Mesothelial cell of epicardium (in vitro differentiated cells): ENCODE measurements at places on chromosomes 1 and 21. TPM values are rescaled to one million over a fixed set of nuclear protein-coding genes. Genes with fewer than 3 reads are reported as not detected.

- peaks cover 11% of the 10 kb centered on the region for H3K36me3 ChIP-seq
- H3K27me3 ChIP-seq, result peaks cover 7% of the 10 kb centered on the region
- no peak overlapping the region for H3K4me3 ChIP-seq
- peaks cover 20% of the 10 kb centered on the region for H3K4me1 ChIP-seq
- no peak overlapping the region for H3K27ac ChIP-seq
Measured at GRCh38 chr21:45026826-45027225, 47.6 kb upstream of the ADARB1 start.

Gene SLFNL1
- 1.2 to 1.4 TPM (median 1.3 TPM) in 3 replicates for total RNA-seq

GRCh38 chr1:79501153-79501552 is 494.6 kb upstream of the ADGRL4 start:
- H3K27ac ChIP-seq, result no peak overlapping the region
- no peak for DNase-seq
- H3K4me1 ChIP-seq, result peaks cover 26% of the 10 kb centered on the region
- no peaks in the 10 kb centered on the region for H3K36me3 ChIP-seq

- H3K36me3 ChIP-seq, result no peaks in the 10 kb centered on the region
- no peak overlapping the region for H3K27ac ChIP-seq
- H3K27me3 ChIP-seq, result no peaks in the 10 kb centered on the region
- DNase-seq, result no peak
- no peak overlapping the region for H3K4me3 ChIP-seq
- H3K4me1 ChIP-seq, result no peaks in the 10 kb centered on the region
Measured at GRCh38 chr1:57530206-57530910, 106.5 kb upstream of the DAB1 start.

Gene PLEKHN1
- 33.6 to 36.0 TPM (median 34.4 TPM) in 3 replicates for total RNA-seq

- H3K4me1 ChIP-seq, result no peaks in the 10 kb centered on the region
- no peaks in the 10 kb centered on the region for H3K27me3 ChIP-seq
- H3K4me3 ChIP-seq, result no peak overlapping the region
Measured at GRCh38 chr1:53285969-53286760, 41.7 kb downstream of the LRP8 start.

DNA sequence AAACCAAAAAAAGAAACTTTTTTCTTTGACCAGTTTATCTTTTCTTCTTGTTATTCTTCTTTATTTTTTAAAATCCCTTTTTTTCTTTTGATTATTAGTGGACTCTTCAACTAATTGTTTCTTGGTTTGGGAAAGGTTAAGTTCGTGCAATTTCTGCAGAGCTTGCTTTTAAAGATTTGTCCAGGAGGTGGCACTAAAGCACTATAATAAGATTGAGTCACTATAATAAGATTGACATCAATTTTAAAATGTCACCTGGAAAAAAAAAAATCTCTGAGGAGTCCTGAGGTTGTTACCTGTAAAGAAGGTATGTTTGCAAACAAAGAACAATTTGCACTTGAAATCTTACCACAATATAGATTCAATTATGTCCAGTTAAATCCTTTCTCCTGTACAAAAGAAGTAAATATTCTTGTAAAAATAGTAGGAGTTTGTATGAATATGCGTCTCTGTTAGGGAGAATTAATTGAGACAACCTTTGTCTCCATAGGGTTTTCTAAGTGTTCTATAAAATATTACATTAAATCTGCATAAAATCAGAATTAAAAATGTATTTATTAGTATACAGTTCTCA is 166.7 kb downstream of the ADGRL4 start:
- H3K27me3 ChIP-seq, result peaks cover 1% of the 10 kb centered on the region
- no peak for DNase-seq
- no peak overlapping the region for H3K27ac ChIP-seq
- H3K4me1 ChIP-seq, result peaks cover 38% of the 10 kb centered on the region
- no peak overlapping the region for H3K4me3 ChIP-seq
- H3K36me3 ChIP-seq, result no peaks in the 10 kb centered on the region

- H3K4me3 ChIP-seq, result peak within 1 kb of the TSS; percentile 93
- H3K36me3 ChIP-seq, result peaks cover 6% of the 10 kb centered on the region
- H3K4me1 ChIP-seq, result peaks cover 34% of the 10 kb centered on the region
- H3K27ac ChIP-seq, result peak within 1 kb of the TSS; percentile 95
- peaks cover 47% of the 10 kb centered on the region for H3K27me3 ChIP-seq
Measured at GRCh38 chr1:236142253-236143103, at the start of gene GPR137B. GPR137B (plus strand) TSS chr1:236142539; CDS start chr1:236142623, 84 bp downstream.

DNA sequence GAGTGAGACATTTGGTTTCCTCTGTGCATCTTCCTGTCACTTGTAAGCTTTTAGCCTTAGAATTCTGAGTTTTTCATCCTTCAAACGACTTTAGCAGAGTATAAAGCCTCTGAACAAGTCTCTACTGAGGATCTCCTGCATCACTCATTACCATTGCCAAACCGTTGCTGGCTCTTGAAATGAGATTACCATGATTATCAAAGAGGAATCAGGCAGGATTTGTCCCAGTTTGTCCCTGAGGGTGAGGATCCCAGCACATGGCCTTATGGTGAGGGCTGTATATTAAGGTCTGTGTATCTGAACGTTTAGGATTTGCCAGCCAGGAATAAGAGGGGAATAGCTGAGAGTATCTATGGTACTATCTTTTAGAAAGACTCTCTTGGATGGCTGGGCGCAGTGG is 169.5 kb upstream of the L1TD1 start:
- peaks cover 38% of the 10 kb centered on the region for H3K36me3 ChIP-seq
- no peak for DNase-seq
- no peak overlapping the region for H3K27ac ChIP-seq
- H3K4me1 ChIP-seq, result no peaks in the 10 kb centered on the region

Gene DNAJC16
- total RNA-seq, result 24.5 to 28.7 TPM (median 24.7 TPM) in 3 replicates

Gene MYOC
- total RNA-seq, result 0.13 to 0.34 TPM (median 0.29 TPM) in 3 replicates

- no peak overlapping the region for H3K27ac ChIP-seq
- peak overlapping the region; percentile 94 for H3K4me3 ChIP-seq
- H3K4me1 ChIP-seq, result peaks cover 10% of the 10 kb centered on the region
- no peak for DNase-seq
- H3K27me3 ChIP-seq, result no peaks in the 10 kb centered on the region
Measured at GRCh38 chr1:247102381-247102780, 1.8 kb downstream of the ZNF669 start.

Gene RGS13
- total RNA-seq, result 1.1 to 1.8 TPM (median 1.2 TPM) in 3 replicates

GRCh38 chr1:58687516-58687915 is 12.3 kb downstream of the MYSM1 start:
- no peak overlapping the region for H3K4me3 ChIP-seq
- no peaks in the 10 kb centered on the region for H3K4me1 ChIP-seq
- H3K27me3 ChIP-seq, result no peaks in the 10 kb centered on the region
- H3K36me3 ChIP-seq, result peaks cover 30% of the 10 kb centered on the region
- no peak for DNase-seq
- no peak overlapping the region for H3K27ac ChIP-seq

Gene MRPL55
- 53.9 to 56.9 TPM (median 54.2 TPM) in 3 replicates for total RNA-seq

Gene NECTIN4
- total RNA-seq, result 29.9 to 31.5 TPM (median 30.6 TPM) in 3 replicates

DNA sequence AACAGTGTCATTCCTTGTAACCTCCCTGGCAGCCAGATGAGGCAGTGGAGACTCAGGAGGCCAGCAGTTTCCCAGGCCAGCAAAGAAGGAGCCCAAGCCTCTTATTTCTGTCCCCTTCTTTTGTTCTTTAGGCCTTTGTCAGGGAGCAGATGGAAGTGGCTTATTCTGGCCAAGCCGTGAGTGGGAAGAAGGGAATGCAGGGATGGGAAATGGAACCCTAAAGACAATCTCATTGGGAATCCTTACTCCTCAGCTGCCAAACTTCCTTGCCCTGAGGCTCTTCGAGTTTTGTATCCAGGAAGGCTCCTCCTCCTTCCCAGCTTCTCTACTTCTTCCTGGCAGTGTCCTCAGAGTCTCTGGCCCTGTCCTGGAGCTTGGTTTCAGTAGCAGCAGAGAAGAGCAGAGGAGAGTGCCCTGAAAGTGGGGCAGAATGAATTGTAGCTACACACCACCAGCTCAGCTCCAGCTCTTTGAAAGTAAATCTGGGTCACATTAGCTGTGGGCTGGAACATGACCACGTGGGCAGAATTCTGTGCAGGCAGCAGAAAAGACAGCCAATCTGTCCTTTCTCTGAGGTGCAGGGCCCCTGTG is 63.9 kb downstream of the NDUFS5 start:
- H3K27ac ChIP-seq, result no peak overlapping the region
- peaks cover 14% of the 10 kb centered on the region for H3K27me3 ChIP-seq
- no peak overlapping the region for H3K4me3 ChIP-seq
- H3K4me1 ChIP-seq, result peaks cover 10% of the 10 kb centered on the region
- H3K36me3 ChIP-seq, result no peaks in the 10 kb centered on the region

DNA sequence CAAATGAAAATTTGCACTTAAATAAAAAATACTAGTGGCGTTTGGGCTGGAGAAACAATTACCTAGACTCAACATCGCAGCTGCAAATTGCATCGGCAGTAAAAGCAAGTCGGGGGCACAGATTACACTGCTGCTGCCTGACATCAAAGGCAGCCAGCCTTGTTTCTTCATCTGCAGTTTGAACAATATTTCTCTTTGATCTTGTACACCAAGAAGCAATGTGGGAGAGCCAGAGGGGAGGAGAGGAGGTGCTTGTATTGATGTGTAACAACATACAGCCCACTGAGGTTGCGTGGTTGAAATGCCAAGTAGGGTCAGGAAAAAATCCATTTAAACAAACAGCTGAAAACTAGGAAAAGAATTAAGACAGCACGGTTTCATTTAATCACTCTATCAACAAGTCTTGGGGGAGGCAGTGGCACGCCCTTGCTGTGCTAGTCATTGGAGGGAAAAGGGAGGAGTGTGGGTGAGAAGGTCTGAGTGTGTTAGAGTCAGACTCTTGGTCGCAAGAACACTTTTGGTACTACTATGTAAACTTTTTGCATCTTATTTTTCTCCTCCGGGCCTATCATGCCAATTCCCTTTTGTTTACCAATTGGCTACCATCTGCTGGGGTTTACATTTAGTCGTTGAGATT is 456.5 kb downstream of the OMA1 start:
- no peak for DNase-seq
- peaks cover 10% of the 10 kb centered on the region for H3K27me3 ChIP-seq
- H3K4me1 ChIP-seq, result peaks cover 23% of the 10 kb centered on the region
- no peaks in the 10 kb centered on the region for H3K36me3 ChIP-seq

- no peaks in the 10 kb centered on the region for H3K4me1 ChIP-seq
- no peak for DNase-seq
- H3K4me3 ChIP-seq, result no peak overlapping the region
- H3K36me3 ChIP-seq, result no peaks in the 10 kb centered on the region
- no peak overlapping the region for H3K27ac ChIP-seq
- no peaks in the 10 kb centered on the region for H3K27me3 ChIP-seq
Measured at GRCh38 chr1:99122039-99122438, 117.4 kb upstream of the PLPPR5 start.

DNA sequence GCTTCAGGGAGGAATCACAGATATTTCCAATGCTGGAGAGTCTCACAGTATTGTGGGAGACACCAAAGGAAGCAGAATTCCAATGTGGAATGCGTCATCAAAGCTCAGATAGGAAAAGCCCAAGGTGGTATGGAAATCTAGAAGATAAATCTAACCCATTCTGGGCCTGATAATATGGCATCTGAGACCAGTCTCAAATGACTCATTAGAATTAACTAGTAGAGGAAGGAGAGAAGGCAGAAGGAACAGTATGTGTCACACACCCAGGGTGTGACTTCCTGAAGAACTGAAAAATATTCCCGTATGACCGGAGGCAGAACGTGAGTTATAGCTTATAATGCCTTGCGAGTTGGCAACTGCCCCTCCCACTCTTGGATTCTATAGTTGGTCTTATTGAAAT is 499.2 kb downstream of the PLPP3 start:
- no peak overlapping the region for H3K4me3 ChIP-seq
- peaks cover 4% of the 10 kb centered on the region for H3K4me1 ChIP-seq
- no peak for DNase-seq

DNA sequence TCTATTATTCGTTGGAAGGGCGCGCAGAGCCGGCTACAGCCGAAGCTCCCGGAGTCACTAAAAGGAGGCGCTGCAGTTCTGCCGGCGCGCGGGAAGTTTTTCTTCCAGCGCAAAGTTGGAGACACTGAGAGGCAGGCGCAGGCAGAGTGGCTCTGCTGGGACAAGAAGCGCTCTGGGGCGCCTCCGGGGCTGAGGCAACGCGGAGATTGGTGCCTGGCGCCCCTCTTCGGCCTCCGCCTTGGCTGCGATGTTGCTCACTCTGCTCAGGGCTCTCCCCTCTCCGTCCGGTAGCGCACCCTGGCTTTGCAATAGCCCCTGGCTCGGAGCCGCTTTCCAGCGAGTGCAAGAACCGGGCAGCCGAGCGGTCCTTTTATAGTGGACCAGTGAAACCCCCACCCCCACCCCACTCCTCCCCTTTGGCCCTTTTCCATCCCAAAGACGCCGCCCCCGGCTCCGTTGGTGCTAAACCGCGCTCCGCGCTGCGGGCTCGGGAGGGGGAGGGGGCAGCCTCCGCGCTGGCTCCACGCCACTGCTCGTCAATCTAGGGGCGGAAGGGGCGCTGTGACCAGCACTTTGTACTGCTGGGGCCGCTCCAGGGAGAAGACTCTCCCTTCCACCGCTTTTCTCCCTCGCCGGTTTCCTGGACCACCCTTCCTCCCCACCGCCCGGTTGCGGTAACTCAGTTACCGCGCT is at the start of gene ADAMTS1:
Gene ADAMTS1 (minus strand): TSS at position 344 of the 693 bp plus-strand sequence. CDS start 455 bp downstream, outside the sequence.
- peaks cover 18% of the 10 kb centered on the region for H3K36me3 ChIP-seq
- H3K4me3 ChIP-seq, result peak within 1 kb of the TSS; percentile 95
- peaks cover 43% of the 10 kb centered on the region for H3K4me1 ChIP-seq
- DNase-seq, result peak; percentile 80

- no peak for DNase-seq
- H3K4me1 ChIP-seq, result peaks cover 40% of the 10 kb centered on the region
- no peaks in the 10 kb centered on the region for H3K36me3 ChIP-seq
- H3K4me3 ChIP-seq, result no peak overlapping the region
Measured at GRCh38 chr1:86776108-86776507, 71.7 kb downstream of the SH3GLB1 start.

- no peak overlapping the region for H3K27ac ChIP-seq
- H3K36me3 ChIP-seq, result no peaks in the 10 kb centered on the region
- H3K4me1 ChIP-seq, result no peaks in the 10 kb centered on the region
- DNase-seq, result no peak
- peaks cover 1% of the 10 kb centered on the region for H3K27me3 ChIP-seq
Measured at GRCh38 chr1:152110860-152111514, 4.3 kb downstream of the TCHH start.

DNA sequence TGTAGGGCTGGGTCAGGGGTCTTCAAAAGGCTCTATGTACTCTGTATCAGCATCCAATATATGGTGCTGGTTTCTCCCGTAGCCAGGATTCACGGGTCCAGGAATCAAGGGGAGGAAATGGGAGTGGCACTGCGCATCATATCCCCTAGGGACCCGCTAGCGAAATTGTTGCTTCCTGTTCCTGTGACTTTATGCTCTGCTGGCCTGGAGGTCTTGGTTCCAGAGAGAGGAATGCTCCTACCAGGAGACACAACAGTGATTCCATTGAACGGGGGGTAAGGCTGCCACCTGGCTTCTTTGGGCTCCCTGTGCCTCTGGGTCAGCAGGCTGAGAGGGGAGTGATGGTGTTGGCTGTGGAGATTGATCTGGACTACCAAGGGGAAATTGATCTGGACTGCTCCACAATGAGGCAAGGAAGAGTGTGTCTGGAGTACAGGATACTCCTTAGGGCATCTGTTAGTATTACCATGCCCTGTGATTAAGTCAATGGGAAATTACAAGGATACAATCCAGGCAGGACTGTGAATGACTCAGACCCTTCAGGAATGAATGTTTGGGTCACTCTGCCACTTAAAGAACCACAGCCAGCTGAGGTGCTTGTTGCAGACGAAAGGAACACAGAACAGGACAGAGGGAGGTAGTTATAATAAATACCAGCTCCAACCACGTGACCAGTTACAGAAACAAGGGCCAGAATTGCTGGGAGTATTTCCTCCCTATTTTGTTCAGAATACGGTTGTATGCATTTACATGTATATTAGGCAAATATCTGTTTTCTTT is 10.2 kb downstream of the SPSB1 start:
- H3K4me3 ChIP-seq, result no peak overlapping the region
- H3K4me1 ChIP-seq, result peaks cover 22% of the 10 kb centered on the region
- DNase-seq, result no peak
- no peaks in the 10 kb centered on the region for H3K27me3 ChIP-seq
- H3K27ac ChIP-seq, result peak overlapping the region; percentile 88

Gene OR2L8
- total RNA-seq, result not detected in 3 replicates

GRCh38 chr1:201767339-201767738 is 61.6 kb upstream of the IPO9 start:
- no peak overlapping the region for H3K4me3 ChIP-seq
- H3K36me3 ChIP-seq, result peaks cover 21% of the 10 kb centered on the region
- H3K4me1 ChIP-seq, result peaks cover 21% of the 10 kb centered on the region
